ENCODE measurements at places on chromosomes 7 and 10.

DNA sequence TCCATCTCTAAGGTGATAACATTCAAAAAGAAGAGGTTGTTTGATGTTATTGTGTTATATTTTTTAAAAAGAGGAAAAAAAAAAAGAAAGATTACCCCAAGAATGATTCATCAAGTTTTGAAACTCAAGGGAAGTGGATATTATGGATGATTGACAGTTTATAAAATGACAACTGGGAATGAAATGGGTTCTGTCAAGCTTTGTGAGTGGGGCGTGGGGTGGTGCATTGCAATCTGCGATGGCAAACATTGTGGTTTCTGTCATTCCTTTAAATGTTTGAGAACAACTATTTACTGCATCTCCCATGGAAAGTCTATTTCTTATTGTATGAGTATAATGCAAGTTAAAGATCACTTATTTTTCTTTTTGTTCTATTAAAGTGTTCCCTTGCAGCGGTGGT, 297.0 kb downstream of the CCDC3 start:
- no peak for DNase-seq

- no peak for DNase-seq
These were observed 79.8 kb downstream of the CHN2 start for GRCh38 chr7:29274146-29275017.

DNA sequence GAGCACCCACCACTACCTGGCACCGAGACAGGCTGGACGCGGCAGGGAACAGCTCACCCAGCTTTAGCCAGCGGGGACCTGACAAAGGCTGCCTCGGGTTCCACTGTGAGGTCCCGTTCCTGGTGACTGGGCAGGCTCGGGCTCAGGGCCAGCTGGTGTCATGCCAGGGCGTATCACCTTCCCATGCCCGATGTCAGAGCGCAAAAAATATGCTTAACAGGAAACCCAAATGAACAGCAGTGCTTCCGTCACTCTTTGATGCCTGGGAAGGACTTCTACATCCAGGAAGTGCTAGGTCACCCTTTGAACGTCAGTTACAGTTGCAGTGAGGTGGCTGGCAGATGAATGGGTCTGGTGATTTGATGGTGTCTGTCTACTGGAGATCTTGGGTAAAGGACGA, 106.0 kb downstream of the ADARB2 start:
- no peak for DNase-seq

DNA sequence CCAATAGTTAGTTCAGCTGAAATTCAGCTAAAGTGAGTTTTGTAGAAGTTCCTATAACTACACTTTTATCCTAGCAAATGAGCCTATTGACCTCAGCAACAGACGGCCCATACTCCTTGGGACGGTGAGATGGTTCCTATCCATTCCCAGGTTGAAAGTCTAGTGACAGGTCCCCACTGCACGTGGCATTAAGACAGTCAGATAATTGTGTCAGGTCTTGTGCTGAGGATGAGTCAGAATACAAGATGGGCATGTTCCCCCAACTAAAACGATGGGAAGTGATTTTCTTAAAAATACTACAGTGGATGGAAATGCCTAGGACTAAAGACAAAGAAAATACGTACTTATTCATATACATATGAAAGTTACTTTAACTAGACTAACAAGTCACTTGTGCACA, 2.1 kb downstream of the CAV1 start:
- no peak for DNase-seq

GRCh38 chr7:28986028-28986764, 28.1 kb upstream of the TRIL start:
- no peak for DNase-seq

GRCh38 chr7:88357781-88358525, 51.3 kb upstream of the STEAP4 start:
- DNase-seq, result no peak

DNA sequence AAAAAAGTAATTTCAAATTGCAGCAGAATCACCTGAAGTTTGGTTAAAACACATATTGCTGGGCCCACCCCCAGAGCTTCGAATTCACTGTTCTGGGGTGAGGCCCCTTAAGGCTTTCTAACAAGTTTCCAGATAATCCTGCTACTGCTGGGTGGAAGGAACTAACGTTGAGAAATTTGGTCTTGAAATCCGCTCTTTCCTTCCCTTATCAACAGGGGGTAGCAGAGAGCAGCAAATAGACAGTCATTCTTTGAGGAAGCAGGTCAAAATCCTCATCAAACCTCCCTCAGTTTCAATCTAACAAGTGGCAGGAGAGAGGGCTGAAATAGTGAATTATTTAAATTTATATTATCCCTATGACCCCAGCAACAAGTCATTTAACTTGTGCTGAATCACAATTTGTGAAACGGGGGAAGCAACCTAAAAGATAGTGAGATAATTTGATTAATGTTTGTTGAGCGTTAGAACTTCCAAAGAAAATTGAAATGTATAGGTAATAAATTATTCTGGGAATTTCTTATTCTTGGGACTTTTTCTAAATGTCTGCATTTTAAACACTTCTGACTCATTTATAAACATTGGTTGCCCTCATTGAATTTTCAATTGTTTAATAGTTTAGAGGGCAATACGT, 21.7 kb upstream of the MALSU1 start:
- DNase-seq, result peak; percentile 74

DNA sequence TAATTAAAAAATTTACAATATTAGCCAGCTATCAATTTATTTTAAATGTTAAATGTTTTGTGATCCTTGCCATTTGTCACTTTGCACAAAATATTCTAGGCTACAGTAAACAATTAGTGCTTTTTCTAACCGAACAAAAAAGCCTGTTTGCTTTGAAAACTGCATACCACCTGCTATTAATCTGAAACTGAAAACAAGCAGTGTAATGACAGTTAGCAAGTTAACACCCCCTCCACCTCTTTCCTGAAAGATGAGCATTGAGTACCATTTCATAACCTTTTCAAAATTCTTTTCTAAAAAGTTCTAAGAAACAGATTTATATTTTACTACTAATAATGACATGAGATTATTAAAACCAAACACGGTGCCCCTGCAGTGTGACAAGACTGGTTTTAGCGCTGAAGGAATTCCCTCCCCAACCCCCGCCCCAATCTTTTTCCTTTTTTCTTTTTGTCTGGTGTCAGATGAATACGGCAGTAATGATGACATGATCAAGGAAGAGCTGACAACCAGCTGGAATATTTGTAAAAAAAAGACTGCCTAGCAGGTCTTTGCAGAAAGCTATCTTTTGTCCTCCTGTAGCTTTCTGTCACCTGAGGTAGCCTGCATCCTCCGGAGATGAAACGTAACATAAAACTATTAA, 175.6 kb downstream of the CHCHD3 start:
- no peak for DNase-seq

DNA sequence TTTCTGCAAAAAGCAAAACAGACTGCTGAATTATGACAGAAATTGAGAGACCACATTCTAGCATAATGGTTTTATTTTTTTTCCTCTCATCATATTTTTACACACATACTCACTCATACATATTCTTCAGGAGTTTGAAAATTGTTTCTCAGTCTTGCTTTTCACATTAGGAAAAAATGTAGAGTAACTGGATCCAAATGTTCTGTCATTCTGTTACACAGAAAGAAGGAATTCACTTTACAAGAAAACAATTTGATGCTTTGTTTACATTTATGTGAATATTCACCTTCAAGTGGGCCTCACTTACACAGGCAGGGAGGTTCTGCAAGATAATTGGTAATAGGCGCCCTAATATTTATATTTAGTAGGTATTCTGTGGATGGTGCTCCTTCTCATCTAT, 82.0 kb downstream of the ARL4A start:
- DNase-seq, result no peak

DNA sequence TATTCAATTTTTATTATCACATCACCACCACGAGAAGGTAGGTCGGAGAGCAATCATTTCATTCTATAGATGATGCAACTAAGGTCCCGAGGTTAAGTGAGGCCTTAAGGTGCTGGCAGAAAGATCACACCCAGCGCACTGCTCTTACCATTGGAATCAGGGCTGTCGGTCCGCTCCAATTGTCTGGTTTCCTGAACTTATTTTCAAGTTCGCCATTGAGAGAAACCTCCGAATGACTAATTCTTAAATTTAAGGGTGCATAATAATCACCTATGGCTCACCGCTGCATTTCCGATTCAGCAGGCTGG, 625 bp upstream of the GSTO2 start:
- DNase-seq, result no peak

DNA sequence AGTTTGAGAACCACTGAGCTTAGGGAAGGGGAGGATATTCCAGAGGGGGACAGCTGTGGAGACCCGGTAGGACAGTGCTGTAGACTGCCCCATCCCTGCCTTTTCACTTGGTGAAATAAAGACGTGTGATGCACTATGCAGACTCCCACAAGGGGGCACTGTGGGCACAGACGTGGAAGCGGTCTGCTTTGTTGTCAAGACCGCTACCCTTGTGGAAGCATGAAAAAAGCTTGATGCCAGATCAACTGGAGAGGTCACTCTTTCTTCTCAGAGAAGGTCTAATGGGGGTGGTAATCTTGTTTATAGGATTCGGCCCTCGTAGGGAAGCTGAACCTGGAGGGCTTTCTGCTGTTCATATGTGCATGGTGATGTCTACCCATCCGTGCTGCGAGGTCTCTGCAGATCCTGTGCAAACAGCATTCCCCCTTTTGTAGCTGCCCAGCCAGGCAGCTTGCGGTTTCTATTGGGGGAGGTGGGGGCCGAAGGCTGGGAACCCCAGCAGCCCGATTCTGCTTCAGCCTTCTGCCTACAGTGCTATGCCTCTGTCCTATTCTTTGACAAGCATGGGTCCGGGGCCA, 13.7 kb downstream of the RPS24 start:
- peak; percentile 92 for DNase-seq

GRCh38 chr7:37765872-37766525, 82.4 kb upstream of the NME8 start:
- no peak for DNase-seq

DNA sequence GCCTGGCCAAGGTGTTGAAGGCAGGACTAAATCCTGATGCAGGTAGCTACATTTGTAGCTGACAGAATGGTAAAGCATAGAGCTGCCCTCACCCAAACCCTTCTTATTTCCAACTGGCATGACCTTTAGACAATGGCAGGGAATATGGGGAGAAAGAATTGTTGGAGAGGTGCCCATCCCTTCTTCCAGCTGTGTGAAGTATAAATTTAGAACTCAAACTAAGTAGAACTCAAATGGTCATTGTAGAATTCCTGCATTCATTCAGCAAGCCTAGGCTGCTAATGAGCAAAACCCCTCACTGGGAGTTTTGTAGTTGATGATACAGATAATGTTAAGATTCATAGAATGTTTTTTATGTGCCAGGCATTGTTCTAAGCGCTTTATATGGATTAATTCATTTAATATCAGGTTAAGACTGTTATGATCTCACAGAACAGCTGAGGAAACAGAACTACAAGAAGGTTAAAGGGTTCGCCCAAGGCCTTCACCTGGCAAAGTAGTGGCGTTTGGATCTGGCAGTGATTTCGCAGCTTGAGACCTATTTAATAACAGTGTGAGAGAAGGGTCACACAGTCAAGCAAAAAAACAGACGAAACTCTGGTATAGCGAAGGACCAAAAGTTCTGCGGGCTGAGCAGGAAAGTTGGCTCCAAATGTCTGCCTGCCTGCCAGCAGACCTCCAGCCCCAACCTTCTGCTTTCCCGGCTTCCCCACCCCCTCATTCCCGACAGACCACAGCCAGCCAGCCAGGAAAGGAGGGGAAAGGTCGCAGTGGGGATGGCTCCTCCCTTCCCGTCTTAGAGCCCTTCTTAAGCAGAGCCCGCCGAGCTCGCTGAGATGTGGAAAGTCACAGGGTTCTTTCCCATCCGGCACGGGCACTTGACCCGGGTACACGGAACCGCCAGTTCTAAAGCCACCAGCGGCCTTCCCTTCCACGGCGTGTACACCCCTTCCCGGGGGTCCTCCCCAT, 1.6 kb upstream of the HILPDA start:
- DNase-seq, result peak; percentile 84

All from left kidney (tissue), 8 donors.